ENCODE measurements at places on chromosomes 5 and 9.

DNA sequence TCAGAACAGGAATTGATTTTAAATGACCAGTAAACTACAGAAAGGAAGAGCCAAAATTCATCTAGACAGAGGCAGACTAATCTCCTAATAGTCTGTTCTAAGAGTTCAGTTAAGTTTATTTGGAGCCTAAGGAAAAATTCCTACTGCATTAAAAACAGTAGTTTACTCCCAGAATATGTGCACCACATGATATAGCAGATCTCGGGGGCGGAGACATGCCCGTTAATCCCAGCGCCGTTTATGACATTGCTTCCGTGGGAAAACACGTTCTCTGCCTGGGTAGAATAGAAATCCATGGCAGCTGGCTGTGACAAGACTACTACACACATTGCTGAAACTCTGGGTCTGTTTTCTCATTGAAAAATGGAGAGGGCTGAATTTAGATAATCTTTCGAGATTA is 11.4 kb downstream of the HABP4 start:
- DNase-seq: no peak

DNA sequence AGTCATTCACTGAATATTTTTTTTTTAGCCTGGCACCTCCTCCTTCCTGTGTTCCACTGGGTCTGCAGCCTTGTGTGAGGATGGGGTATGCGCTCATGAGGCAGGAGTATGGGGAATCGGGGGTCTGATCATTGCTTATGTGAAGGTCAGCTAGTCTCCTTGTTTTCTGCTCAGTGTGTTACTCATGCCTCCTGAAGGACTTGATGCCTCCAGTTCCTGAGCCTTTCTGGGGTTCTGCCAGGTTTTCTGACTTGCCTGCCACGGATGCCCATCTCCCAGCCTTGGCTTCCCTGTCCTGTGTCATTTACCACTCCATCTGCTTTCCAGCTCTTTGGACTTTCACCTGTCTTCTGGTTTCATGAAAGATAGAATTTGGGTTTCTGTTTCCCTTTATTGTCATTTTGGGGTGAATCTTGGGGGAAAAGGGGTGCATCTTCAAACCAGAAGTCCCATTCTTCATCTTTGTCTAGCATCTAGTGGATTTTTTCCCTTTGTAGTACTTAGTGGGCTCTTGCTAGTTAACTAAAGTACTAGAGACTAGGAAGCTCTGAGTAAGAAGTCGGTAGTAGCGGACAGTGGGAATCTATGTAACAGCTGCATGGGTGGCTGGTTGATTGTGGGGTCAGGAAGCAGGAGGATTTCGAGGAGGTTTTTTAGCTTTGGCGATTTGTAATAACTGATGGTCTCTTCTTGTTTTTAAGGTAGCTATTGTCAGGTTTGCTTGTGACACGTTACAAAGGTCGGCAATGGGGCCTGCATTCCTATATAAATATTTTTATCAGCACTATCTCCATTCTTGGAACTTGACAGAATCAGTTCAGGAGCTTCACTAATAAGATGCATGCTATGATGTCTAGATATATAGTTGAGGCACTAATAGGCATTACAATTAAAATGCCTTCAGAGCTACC is 8.2 kb downstream of the OTULIN start:
- no peak for DNase-seq

DNA sequence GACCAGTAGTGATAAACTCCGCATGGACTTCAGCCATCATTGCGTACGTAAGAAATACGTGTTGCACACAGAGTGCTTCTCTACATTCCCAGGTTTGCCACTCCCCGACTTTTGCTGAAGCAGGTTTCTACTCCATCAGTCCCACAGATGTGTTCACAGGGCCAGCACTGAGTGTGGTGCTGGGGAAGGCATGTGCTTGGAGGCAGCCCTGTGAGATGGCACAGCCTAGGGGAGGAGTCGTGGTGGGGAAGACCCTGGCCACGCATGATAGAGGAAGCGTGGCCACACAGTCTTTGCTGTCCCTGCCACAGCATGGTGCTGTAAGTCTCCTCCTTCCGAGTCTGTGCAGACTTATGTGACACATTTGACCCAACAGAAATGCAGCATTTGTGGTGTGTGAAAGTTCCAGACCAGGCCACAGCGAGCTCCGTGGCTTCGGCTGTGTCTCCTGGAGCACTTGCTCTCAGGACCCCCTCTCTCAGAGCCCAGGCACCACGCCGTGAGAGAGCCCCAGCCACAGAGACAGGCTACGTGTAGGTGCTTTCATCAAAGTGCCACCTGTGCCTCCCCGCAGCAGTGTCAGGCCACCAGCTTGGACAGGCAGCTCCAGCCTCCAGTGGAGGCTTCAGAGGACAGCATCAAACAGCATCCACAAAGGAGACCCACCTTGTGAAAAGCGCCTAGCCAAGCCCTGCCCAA is 197.8 kb downstream of the AUH start:
- no peak for DNase-seq

GRCh38 chr9:37036371-37036775 is 2.3 kb upstream of the PAX5 start:
- DNase-seq: no peak

DNA sequence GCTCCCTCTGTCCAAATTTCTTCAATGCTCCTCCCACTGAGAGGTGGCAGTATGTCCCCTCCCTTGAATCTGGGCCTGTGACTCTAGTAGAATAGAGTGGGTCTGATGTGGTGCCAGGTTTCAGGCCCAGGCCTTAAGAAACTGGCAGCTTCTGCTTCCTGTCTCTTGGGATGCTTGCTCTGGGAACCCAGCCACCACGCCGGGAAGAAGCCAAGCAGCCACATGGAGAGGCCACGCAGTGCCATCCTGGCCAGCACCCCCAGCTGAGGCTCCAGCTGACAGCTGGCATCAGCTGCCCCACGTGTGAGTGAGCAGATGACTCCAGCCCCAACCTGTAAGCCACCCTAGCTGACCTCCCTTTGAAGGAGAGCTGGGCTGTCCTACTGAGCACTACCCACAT is 7.3 kb upstream of the TSPAN17 start:
- no peak for DNase-seq

DNA sequence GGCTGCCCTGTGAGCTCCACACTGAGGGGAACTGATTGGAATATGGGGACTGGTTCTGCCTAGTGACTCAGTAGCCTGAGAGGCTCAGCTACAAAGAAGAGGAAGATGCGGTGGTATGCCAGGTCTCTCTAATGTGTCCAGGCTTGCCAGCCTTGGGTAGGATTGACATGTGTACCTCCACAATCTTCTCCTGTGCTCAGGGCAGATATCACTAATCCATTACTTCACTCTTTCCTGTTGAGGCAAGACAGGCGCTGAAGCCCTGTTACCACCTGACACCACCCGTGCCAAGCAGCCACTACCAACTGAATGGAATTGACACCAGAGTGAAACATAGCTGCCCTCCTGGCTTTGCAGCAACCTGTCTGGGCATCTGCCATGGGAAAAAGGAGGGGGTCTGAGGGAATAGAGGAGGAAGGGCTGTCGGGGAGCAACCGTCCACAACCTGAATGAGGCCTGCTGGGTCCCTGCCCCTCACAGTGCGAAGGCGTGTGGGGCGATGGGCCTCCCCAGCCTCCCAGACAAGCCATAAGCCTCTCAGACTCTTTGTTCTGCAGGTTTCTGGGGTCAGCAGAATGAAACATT is 114.7 kb upstream of the CXCL14 start:
- no peak for DNase-seq

DNA sequence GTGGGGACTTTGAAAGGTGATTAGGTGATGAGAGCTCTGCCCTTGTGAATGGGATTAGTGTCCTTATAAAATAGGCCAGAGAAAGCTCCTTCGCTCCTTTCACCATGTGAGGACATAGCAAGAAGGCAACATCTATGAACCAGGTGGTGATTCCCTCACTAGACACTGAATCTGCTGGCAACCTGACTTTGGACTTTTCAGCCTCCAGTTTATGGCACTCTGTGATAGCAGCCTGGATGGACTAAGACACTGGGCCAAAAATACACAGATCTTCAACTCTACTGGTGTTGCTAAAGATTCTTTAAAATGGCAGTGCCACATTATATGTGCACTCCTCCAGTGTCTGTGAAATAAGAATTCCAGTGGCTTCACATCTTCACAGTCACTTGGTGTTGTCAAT is 41.2 kb upstream of the COL15A1 start:
- no peak for DNase-seq

GRCh38 chr5:178883815-178884430 is 11.8 kb upstream of the ZFP2 start:
- no peak for DNase-seq

DNA sequence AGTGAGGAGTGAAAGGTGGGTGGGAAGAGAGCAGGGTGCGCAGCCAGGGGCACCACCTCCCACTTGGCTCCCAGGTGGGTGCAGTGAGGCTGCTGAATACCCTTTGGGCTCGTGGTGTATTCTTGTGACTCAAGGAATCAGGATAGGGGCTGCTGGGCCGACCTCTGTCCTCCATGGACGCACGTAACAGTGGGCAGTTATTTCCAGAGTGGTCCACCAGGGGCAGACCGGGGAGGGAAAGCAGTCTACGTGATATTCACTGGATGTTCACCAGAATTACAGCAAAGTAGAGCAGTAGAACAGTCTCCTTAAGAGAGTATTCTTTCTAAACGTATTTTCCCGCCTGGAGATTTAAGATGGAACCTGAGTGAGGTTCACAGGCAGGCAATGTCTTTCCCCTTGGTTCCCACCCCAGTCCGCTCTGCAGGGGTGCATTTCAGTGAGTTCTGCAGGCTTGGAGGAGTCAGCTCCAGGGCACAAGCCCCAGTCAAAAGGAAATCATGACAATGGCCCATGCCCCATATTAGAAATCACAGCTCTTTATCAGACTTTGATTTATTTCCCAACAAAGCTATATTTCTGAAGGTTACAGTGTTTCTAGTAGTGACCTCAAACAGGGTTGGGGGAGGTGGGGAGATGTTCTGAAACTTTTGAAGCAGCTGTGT is 88.7 kb downstream of the SYK start:
- DNase-seq: no peak

- no peak for DNase-seq
Observed at GRCh38 chr9:110814159-110814558, 145.6 kb downstream of the MUSK start.

DNA sequence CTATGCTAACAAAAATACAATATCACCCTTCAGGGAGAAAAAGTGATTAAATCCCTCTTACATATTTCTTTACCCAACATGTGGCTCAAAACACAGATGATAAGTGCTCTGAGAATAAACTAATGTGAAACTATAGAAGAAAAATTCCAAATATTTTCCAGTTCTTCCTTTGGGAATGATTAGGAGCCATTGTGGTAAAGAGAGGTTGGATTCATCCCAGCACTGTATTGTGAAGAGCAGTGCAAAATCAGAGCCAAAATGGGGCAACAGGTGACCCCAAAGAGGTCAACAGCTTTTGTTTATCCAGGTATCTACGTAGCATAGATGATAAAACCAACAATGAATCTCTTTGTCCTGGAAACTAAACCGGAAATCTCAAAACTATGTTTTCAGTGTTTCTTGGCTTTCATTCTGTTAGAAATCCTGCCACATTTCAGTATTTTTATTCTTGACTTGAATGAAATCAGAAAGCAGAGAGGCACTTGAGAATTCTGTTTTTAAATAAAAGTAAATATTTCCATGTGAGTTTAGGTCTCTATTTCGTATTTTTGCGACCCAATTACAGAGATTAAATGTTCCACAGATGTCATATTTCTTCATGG is 120.4 kb upstream of the FST start:
- DNase-seq: no peak

- DNase-seq: no peak
Observed at GRCh38 chr9:137383784-137384756, 38.9 kb downstream of the EXD3 start.

DNA sequence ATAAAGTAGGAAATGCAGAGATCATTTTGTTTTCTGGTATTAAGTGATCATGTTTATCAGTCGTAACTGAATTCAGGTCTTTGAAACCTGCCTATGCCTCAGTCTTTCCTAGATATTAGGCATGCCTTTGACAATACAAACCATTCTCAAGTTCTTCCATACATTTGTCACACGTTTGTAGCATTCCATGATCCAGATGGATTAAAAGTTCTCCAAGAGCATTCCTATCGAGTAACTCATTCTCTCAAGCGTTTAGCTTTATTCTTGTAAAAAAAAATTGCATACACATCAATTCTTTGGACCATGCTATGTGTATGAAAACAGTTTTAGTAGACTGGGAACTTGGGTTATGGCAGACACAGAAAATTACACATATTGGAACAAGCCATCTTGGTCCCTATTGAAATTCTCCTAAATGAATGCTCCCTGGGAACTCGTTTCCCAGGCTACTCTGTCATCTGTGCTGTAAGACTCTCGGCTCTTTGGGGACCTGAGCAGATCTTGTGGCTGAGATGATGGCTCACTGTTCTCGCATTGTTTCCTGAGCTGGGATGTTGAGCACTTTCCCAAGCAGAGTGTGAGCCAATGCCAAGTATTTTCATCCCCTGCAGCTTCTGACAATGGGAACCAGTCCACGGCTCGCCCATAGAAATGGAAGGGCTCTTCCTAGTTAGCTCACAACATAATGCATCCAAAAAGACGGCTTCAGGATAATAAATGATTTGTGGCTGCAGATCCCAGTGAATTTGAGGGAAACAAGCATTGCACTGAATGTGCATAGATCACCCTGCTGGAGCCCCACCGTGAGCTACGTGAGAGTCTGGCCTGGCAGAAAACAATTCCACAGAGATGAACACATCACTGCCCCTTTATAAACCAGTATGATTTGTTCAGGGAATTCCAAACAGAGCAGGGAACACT is 230.2 kb downstream of the IRX1 start:
- DNase-seq: no peak

GRCh38 chr5:168920019-168920810 is 341.0 kb upstream of the PANK3 start:
- no peak for DNase-seq

- DNase-seq: no peak
Observed at GRCh38 chr9:34577400-34578240, 11.9 kb downstream of the CNTFR start.

GRCh38 chr9:22141908-22142307 is 132.8 kb upstream of the CDKN2B start:
- no peak for DNase-seq

DNA sequence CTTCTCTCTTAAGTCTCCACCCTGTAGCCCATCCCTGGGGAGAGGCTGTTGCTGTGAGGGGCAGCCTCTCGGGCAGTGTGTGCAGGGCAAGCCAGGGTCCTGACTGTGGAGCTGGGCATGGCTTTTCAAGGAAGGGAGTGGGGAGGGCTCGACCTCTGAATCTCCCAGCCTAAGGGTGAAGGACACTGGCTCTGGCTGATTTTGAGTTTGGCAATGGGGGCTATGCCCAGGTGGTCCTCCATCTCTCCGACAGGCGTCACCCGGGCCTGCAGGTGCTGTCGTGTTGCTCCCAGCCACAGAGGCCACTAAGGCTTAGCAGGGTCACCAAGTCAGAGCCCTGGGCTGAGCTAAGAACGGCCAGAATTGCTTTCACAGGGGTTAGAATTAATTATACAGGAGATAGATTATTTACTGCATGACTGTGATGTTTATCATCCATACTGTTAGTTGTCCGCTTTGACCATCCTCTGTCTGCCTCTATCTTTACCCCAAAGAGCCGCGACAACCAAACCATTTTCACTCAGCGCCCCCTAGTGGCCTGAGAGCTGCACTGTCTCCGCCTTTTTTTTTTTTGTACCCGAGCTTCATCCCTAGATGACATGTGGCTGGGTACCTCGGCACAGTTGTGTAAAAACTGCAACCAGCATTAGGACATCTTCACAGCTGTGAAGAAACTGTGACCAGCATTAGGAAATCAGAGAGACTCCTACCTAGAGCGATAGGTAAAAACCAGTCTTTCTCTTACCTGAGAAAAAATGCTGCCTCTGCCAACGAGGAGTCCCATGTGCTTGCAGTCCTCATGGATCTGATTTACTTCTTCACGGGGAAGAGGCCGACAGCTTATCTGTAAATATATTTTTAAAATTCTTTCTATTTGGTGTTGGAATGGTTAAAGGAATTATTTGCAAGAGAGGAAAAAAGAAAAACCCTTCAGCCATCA is 44.5 kb downstream of the AGXT2 start:
- DNase-seq: no peak

Data from brain pericyte (primary cell).